ENCODE measurements at places on chromosomes 3 and 15.
A peak's percentile ranks its signal among the peaks of the same experiment; 100 is the strongest.

DNA sequence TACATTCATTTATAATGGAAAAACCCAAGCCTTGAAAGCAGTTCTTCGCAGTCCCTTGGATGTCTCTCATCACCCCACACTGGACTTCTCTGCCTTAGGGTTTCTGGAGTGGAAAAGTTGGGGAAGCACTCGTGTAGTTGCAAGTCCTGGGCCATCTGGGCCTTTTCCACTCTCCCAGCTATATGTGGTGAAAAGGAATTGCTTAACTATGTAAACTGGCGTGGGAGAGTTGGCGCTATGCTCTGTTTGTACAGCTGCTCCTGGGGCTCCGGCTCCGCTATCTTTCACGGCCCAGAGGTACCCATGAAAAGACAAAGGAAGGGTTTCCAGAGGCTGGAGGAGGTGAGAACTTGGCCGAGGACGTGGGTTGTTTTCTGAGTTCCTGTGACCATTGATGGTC, 81.1 kb upstream of the MYZAP start:
- no peak for DNase-seq

- DNase-seq, result peak; percentile 52
These were observed 84.5 kb upstream of the STT3B start for GRCh38 chr3:31448035-31448881.

DNA sequence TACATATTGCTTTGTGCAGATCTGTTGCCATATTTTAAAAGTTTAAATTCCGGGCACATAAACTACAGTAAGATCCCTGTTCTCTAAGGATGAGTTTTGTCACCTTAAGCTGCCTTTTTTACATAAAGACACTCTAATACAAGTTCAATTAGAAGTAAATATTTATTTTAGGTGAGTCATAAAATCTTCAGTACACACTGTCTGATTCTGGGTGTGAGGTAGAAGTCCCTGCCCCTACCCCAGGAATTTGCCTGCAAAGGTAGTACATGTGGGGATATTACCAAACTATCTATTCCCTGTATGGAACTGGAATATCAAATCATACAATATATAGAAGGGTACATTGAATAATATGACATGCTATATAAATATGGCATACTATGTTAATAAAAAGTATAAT, 6.3 kb downstream of the SCG3 start:
- DNase-seq, result no peak

DNA sequence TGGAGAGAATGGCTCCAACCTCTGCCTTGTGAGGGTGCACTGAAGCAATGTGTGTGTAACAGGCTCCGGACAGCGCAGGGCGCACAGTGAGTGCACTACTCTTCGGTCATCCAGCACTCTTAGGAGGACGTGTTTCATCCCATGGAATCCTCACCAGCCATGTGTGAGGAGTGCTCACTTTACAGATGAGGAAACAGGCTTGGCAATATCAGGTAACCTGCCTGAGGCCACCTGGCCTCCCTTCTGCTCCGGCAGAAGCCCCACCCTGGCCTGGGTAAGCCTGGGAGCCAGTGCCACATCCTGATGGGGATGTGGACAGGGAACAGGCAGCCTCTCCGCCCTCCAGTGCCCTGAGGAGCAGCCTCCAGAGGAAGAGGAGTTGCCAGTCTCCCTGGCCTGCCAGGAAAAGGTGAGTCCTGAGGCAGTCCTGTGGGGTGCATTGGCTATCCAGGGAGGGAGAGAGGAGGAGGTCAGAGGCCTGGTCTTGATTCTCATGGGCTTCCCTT, 39.4 kb upstream of the LIMD1 start:
- DNase-seq, result no peak

DNA sequence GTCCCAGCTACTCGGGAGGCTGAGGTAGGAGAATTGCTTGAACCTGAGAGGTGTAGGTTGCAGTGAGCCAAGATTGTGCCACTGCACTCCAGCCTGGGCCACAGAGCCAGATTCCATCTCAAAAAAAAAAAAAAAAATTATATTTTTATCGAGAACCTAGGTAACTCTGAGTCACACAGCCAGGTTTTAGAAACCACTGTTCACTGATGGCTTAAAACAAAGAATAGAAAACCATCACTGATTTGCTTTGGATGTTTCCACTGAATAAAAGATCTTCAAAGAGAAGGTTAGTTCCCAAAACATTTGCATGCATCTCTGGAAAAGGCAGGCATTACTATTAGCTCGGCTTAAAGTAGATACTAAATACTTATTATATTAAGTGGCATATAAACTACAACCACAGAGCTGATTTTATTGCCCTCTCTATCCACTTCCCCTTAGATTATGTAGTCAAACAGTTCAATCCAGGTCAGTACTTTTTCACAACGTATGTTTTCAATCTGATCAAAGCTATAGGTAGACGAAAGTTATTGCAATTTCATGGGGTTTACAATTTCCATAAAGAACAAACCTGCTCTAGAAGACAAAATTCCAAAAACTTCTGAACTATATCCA, 1.4 kb downstream of the B4GALT4 start:
- DNase-seq, result no peak

DNA sequence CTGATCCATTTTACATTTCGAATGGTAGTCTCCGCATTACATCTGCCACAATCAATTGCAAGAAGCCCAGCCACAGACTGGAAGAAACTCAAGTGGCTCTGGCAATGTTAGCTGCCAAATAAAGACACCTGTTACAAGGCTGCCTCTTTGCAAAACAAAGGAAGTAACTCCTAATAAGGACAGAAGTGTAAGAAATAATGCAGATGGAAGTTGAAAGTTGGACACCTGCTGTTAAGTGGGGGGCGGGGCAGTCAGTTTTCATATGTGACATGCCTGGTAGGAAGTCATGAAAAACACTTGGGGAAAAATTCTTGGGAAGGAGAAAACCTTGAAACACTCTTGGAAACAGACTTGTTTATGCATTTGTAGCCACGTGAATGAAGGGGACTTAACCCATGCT, 54.1 kb upstream of the ATP2C1 start:
- DNase-seq, result peak; percentile 72

DNA sequence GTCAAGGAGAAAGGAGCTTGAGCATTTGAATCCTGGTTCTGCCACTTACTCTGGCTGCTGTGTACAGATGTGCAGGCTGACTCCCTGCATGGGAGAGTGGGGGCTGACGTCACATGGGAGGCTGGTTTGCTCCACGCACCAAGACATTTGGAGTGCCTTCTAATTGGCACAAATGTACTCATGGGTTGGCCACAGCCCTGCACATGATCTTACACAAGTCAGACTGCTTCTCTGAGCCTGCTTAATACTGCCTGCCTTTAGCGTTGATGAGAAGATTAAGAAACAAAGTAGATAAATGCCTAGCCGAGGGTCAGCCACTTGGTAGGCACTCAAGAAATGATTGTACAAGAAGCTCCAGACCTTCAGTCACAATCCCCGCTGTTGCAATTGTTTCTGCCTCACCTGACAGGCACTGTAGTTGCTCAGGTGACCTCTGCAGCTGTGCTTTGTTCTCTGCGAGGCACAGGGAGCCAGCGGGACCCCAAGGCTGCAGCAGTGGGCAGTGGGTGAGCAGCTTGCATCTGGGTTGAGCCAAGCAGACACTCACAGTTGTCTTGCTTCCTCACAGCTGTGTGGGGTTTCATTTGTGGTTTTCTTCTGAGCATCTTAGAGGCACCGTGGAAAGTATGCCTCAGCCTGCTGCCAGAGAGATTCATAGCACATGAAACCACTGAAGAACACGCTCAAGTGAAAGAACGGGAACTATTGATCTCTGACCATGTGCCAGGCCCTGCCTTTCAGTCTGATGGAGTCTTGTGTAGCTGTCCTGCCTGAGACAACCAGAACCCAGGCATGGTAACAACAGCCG, 33.1 kb downstream of the GRK7 start:
- DNase-seq, result no peak

DNA sequence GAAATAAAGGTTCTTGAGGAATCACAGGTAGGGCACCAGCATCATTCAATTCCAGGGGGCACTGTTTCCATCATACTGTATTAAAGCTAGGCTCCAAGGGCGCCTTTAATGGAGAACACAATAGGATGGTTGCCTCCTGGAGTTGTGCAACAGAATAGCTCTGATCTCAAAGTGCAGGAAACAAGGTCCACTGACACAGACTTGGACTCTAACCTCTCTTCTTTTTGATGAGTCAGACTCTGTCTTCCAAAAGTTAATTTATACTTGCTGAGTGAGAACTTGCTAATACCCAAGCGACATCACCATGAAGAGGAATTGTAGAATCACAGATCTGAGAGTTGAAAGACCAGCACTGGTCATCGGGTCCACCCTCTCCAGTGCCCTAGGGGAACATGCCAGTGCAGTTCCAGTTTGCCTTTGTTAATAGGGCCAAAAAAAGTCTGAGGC, 94.4 kb upstream of the PHLDB2 start:
- no peak for DNase-seq

GRCh38 chr3:152539191-152539764, 270.5 kb downstream of the MBNL1 start:
- DNase-seq, result peak; percentile 17

- no peak for DNase-seq
These were observed 78.4 kb upstream of the FGF12 start for GRCh38 chr3:192805711-192806110.

GRCh38 chr15:57604507-57604906, 12.8 kb downstream of the MYZAP start:
- no peak for DNase-seq

DNA sequence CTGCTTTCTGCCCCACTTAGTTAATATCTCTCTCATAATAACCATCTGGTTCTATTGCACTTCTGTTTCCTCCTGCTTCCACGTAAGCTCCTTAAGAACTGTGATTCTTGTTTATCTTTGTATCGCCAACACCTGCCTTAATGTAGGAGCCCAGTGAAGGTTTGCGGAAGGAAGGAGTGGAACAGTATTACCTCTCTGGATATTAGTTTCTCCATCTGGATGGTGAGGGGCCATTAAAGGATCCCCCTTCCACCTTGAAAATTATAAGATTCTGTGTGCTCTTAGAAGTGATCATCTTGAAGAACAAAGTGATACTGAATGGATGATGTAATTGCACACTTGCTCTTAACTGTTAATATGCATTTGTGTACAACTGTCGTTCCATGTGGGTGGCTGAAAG, 2.2 kb downstream of the CHRNA5 start:
- no peak for DNase-seq

DNA sequence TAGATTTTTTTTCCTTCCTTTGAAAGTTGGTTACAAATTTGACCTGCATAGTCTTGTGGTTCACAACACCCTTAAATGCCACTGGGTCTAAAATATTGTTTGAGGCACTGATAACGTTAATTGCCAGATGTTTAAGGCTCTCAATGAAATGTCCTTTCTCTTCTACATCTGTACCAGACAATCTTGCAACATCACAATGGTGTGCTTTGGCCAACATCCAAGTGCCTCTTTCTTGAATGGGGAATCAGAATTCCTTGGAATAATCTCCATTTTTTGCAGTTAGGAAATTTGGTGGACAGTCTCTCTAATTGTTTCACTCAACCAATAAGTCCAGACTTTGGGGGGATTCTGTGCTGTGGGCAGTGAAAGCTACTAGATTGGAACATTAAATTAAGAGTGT, 26.0 kb upstream of the PEX5L start:
- DNase-seq, result no peak

DNA sequence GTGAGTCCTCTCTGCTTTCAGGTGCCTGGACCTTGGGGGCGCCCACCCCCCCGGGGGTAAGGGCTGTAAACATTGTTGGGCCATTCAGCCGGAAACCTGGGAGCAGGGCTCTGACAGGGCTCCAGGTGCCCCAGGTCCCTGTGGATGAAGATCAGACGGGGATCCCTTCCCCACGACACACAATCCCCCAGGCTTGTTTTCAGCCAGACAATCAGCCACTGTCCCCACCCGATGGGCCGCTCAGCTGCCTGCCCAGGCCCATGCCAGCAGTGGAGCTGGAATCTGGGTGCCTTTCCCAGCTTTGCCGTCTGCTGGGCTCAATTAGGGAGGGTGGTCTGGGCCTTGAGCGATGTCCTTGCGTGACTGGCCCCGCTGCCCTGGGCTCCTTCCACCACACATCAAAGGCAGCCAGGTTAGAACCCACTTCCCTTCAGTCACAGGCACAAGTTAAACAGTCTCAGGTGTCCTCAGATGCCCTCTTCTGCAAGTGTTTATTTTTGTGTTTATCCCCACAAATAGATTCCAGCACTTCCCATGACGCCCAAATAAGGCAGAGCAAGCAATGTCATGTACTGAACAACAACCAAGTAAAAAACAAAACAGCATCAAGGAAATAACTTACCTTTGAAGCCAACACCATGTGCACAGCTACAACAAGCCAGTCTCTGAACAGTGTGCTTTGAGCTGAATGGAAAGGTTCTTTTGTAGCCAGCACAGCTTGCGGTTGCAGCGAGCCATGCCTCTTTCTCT, 77.0 kb upstream of the ALDH1A3 start:
- DNase-seq, result no peak

- no peak for DNase-seq
These were observed 19.9 kb upstream of the ABHD2 start for GRCh38 chr15:89068325-89068784.

DNA sequence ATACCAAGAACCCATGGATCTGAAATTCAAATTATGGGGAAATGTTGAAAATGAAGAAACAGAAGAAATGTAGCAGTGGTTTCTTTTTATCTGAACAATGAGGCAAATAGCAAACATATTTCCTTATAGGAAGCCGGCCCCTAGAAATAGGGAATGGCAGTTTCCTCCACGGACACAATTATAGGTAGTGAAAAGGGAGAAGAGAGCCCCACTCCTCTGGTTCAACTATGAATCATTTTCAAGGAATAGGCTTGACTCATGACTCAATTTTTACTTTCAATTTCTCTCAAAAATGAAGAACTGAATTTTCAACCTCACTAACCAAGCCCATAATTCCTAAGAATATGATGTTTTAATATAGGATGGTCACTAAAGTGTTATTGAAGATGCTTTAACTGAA, 243.1 kb downstream of the MECOM start:
- no peak for DNase-seq

DNA sequence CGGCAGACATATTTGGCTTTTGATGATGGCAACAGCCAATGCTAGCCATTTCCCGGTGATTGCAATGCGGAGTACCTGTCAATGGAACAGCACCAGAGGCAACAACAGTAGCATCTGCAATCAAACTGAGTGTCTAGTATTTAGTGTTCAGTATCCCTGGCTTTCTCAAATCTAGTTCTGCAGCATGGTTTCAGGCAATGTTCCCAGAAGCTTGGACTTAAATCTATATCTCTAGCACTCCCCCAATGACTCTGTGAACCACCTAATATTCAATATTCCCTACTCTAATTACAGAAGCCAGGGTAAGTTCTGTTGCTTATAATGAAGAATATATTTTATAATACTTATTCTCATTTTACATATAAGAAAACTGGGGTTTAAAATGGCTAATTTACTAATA, 48.2 kb downstream of the TBL1XR1 start:
- no peak for DNase-seq

GRCh38 chr3:107377151-107377550, at the start of gene CCDC54:
Gene CCDC54 (plus strand): TSS chr3:107377439. CDS start chr3:107377588, 149 bp downstream.
- DNase-seq, result no peak

- DNase-seq, result no peak
These were observed 87.0 kb downstream of the TMEM108 start for GRCh38 chr3:133125171-133125570.

DNA sequence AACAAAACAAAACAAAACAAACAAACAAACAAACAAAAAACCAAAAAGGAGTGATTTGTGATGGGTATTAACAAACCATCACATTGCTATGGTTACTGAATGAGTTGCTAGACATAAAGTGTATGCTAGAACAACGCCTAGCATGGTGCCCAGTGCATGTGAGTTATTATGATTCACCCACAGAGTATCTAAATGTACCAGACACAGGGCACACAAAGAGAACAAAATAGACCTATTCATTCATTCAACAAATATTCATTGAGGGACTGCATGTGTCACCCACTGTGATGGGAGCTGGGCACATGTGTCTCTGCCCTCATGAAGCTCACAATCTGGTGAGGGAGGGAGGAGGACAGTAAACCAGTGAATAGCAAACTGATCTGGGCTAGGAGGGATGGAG, 11.6 kb upstream of the ACAN start:
- DNase-seq, result no peak
